Substantia nigra (tissue), 51 donors: ENCODE measurements at places on chromosomes 7 and 10.

DNA sequence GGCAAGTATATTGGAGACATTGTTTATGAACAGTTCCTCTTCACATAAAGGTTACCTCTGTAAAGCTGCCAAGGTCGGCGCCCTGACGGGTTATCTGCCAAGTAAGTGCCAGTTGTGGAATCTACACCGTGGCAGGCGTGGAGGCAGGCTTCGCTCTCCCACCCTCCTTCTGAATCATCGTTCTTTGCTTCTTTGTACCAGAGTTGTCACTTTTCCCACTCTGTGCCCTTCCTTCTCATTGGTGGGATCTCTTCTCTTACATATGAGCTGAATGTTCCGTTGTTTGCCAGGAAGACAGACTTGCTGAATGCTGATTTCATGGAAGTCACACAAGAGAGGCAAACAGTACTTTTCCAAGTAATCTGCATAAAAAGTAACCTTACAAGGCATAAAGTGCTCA is 40.6 kb upstream of the PTPRZ1 start:
- DNase-seq, result no peak

DNA sequence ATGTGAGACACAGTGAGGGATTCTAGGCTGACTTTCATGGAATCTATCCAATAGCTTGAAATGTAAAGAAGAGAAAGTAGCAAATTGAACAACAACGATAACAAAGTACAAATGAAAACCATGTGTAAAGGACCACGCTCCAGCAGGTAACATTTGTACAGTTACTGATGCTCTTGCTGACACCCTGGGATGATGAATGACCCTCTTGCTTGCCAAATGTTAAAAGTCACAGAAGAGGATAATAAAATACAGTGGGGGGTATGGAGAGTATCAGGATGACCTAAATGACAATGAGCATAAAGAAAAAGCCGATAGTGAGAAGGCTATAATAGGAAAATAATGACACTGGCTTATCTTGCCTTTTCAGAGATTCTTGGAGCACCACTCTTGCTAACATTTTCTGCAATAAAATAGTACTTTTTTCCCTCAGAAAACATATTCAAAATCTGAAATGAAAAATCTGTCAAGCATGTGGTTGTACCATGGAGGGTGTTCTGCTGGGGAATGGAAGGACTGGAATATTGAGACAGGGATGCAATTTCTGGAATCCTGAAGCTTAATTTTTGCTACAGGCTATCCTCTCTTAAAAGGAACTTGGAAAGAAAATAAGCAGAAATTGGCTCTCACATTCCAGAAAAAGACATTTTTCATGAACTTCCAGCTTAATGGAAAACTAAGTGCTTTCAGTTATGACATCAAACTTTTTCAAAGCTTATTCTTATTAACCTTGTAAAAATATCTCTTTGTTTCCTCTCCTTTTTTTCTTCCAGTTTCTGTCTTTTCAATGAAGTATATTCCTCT is 303.2 kb upstream of the GHITM start:
- no peak for DNase-seq

DNA sequence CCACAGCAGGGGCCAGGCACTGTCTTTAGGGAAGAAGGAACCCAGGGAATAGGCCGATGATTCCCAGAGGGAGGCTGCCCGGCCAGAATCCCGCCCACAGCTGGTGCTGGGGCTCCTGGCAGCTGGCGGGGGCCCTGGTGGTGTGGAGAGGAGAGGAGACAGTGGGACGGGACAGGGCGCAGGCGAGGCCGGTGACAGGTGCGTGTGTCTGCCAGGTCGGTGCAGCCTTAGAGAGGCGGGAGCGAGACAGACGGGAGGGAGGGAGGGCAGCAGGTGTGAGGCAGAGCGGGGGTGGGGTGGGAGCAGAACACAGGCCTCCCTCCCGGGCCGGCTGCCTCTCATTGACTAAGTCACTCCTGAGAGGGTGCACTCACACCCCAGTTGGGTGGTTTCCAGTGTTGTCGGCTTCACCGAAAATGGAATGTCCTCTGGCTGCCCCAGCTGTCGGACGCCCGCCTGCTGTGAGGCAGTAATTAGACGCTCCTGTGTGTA is 55.2 kb downstream of the ELFN1 start:
- DNase-seq, result no peak

- no peak for DNase-seq
Observed at GRCh38 chr10:132497861-132498561, 39.6 kb upstream of the INPP5A start.

GRCh38 chr7:156618078-156618779 is 22.3 kb upstream of the RNF32 start:
- no peak for DNase-seq

- no peak for DNase-seq
Observed at GRCh38 chr10:106226142-106226541, 938.4 kb downstream of the SORCS1 start.

DNA sequence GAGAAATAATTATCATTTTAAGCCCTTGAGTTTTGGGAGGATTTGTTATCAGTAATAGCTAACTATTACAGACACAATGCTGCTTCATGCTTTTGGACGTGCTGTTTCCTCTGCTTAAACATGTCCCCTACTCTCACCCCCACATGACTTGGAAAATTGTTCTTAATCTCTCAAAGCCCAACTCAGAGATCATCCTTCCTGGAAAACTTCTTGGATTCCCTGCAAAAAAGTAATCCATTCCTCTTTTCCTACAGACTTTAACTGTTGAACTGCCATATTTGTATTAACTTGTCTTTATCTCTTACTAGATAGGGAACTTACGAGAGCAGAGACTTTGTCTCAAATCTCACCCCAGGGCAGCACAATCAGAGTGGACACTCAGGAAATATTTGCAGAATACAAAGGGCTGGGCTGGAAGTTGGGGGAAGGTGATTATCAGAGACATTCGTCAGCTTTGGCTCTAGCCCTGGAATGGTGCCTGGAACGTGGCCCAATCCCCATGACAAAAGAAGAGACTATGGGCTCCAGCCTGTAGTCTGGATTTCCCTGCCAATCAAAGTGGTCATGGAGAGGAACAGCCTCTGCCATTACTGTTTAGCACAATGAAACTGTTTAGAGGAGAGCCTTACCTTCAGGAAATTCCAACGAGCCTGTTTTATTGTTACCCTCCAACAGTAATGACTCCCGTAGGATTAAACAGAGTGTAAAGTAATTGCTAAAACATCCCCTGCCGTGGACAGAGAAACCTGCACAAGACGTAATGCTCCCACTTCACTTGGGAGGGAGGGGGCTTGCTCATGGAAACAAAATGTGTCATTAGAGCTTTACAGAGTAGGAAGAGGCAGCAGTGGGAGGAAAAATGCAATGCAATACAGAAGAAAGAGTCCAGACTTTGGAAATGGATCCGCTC is 140.4 kb upstream of the AUTS2 start:
- DNase-seq, result no peak

DNA sequence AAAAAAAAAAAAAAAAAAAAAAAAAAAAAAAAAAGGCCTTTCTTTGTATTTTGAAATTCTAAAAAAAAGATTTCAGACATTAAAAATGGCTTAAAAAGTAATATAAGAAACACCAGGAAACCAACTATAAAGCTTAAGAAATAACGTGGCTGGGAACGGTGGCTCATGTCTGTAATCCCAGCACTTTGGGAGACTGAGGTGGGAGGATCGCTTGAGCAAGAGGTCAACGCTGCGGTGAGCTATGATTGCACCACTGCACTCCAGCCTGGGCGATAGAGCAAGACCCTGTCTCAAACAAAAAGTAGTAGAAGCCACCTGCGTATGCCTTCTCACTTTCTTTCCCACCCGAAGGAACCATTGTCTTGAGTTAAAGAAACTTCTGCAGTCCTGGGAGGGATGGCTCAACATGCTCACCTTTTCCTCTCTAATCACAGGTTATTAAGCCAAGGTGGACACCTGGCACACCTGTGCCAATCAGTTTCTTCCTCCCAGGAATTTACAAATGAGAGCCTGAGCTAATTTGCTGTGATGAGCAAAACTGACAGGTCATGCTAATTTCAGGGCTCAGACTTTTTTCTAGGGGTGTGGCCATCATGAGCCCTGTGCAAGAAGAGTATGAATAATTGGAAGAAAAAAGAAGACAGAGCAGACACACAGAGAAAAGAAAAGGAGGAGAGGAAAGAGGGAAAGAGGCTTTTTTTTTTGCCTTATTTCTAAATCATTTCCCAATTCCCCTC is 72.0 kb upstream of the PARD3 start:
- no peak for DNase-seq

GRCh38 chr7:66556549-66557213 is 72.0 kb upstream of the KCTD7 start:
- DNase-seq, result no peak

- DNase-seq, result no peak
Observed at GRCh38 chr7:24660546-24660945, 87.3 kb downstream of the PALS2 start.

DNA sequence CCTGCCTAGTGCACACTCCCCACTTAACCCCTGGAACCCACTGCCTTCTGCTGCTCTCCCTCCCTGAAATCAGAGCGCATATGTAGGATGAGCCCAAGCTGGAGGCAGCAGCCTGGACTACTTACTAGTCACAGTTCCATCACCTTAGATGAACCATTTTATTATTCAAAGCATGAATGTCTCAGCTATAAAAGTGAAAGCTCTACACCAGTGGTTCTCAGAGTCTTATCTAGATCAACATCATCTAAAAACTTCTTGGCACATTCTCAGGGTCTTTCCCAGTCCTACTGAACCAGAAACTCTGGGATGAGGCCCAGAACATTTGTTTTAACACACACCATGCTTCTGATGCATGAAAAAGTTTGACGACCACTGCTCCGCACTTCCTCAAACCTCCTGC is 100.3 kb upstream of the ANK3 start:
- no peak for DNase-seq

DNA sequence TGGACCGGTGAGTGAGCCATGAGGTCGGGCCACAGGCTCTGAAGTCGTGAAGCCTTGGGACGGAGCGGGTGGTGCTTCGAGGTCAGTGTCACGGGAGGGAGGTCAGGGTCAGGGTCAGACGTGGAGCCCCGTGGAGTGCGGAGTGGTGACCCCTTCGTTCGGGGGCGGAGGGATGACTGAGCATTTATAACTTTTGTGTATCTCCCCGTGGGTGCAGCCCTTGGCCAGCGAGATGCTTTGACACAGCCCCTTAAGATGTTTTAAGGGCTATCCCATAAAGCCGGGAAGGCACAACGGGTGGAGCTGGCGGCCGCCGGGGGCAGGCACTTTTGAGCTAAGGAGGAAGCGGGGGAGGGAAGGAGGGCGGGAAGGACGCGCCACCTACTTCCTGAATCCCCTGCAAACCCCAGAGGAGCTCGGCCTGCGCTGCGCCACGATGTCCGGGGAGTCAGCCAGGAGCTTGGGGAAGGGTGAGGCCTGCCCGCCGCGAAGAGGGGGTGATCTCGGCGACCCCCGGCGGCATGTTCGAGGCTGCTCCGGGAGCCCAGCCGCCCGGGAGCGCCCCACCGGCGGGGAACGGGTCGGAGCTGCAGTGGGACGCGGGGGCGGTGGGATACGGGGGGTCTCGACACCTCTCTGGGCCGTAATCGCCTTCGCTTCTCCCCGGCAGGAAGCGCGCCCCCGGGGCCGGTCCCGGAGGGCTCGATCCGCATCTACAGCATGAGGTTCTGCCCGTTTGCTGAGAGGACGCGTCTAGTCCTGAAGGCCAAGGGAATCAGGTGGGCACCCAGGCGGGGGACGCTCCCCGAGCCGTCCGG is at the start of gene GSTO1:
TSS of gene GSTO1 (plus strand) at position 400 of the 818 bp plus-strand sequence. CDS start at position 437, 37 bp downstream.
- peak; percentile 66 for DNase-seq

GRCh38 chr10:84291384-84291783 is 37.0 kb upstream of the CCSER2 start:
- no peak for DNase-seq

- no peak for DNase-seq
Observed at GRCh38 chr7:129150199-129150996, 5.9 kb downstream of the TSPAN33 start.

- DNase-seq, result no peak
Observed at GRCh38 chr7:15225981-15226380, 323.4 kb upstream of the DGKB start.

DNA sequence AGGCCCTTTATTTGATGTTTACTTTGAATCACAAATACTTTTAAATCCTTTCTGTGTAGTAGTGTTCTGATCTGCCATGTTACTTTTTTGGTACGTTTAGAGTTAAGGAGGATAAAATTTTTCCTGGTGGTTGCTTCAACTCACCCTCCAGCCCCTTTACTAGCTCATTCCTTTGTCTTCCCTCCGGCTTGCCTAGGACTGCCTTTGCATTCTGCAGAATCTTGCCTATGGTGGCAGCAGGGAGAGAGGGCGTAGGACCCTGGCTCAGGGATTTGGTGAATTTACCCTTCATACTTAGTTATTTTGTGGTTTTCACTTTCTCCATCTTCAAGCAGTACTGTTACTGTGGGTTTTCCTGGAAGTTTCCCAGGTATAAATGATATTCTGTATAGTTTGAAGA is 833.5 kb downstream of the XPNPEP1 start:
- no peak for DNase-seq

DNA sequence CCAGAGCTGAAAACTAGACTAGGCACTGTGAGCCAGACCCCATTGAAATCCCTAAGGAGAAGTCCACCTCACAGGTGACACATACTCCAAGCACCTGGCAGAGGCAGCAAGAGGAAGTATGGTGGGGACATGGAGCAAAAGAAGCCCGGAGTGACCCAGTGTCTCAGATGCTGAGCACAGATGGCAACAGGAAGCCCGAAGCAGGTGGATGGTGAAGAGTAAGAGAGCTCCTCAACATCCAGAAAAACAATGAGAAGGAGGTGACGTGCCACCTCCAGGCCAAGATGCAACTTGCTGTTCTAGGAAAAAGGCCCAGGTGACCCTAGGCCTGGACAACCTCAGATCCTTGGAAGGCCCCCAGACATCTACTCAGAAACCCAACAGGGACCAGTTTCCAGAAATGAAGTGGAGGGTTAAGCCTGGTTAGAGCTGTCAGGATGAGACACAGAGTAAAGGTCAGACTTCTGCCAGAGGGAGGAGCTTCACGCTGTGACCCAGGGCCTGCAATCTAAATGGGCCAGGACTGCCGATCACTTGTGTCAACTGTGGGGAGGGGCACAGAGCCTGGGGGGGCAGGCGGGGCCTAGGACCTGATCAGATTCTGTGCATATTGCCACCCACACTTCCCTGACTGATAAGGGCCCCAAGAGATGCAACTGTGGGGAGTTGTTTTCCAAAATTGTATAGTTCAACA is 2.4 kb upstream of the COBL start:
- DNase-seq, result no peak

- DNase-seq, result no peak
Observed at GRCh38 chr10:45811075-45811474, 36.2 kb downstream of the AGAP4 start.

DNA sequence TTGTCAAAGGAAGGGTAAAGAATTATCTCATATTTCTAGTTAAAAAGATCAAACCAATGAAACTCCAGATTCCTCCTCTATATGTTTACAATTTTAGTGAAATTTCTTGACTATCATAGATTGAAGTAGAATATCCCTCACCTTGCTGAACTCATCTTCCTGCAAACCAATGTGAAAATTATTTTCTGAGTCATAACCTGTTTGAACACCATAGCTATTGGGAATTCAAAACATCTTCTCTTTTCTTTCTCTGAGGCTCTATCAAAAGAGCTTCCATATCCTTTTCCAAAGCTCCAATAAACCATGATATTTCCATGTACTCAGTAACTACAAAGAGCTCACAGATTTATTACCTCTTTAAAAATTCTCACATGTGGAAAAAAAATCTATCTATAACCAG is 134.3 kb downstream of the DOCK4 start:
- no peak for DNase-seq

GRCh38 chr7:24721481-24722001 is 35.7 kb downstream of the GSDME start:
- DNase-seq, result no peak

GRCh38 chr10:95785317-95785716 is 29.4 kb downstream of the ENTPD1 start:
- DNase-seq, result no peak
